ENCODE measurements at places on chromosomes 1 and 21.

- no peak for DNase-seq
Measured at GRCh38 chr21:38813143-38813542, 7.4 kb downstream of the ETS2 start.

DNA sequence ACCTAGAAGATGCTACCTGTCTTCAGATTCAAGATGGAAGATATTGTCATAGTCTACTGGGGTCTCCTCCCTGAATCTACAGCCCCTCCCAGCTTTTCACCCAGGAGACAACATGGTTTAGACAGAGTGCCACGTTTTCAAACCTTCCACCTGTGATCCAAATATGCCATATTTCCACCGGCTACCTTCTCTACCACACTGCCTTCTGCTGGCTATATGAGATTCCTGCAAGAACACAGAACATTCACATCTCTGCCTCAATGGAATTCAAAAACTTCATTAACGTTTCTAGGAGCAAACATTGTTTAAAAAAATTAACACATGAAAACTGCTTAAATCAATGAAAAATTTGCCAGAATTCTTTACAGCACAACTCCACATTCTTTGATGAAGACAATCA lies 12.9 kb upstream of the LELP1 start:
- no peak for DNase-seq

- DNase-seq: no peak
Measured at GRCh38 chr1:33971018-33971710, 107.3 kb downstream of the HMGB4 start.

GRCh38 chr1:170594066-170594626 lies 62.2 kb downstream of the GORAB start:
- peak; percentile 79 for DNase-seq

GRCh38 chr1:53125122-53125521 lies 17.3 kb downstream of the SLC1A7 start:
- DNase-seq: no peak

GRCh38 chr1:246526915-246527314 lies 19.8 kb upstream of the SMYD3 start:
- DNase-seq: no peak

DNA sequence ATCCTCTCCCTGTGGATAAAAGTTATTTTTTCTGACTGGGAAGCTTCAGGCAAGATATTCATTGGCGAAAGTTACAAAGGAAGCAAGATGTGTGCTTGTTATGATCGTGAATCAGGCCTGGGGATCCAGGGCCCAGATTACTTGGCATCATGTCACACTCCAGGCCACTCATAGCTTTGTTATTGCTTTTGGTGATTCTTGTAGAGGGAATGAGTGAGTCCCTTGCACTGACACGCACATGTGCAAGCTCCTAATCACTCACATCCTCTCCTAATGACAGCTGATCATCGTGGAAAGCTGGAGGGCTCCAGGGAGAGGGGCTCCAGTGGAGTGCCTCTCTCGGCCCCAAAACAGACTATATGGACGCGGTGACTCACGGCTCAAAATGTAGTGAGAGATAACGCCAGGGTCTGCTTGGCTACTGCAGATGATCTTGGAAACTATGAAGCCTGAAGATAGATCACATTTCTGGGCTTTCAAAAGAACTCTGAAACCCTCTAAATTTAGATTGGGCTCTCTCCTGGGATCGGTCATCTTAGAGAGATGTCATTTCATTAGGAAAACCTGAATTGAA lies 481.1 kb upstream of the USP24 start:
- no peak for DNase-seq

DNA sequence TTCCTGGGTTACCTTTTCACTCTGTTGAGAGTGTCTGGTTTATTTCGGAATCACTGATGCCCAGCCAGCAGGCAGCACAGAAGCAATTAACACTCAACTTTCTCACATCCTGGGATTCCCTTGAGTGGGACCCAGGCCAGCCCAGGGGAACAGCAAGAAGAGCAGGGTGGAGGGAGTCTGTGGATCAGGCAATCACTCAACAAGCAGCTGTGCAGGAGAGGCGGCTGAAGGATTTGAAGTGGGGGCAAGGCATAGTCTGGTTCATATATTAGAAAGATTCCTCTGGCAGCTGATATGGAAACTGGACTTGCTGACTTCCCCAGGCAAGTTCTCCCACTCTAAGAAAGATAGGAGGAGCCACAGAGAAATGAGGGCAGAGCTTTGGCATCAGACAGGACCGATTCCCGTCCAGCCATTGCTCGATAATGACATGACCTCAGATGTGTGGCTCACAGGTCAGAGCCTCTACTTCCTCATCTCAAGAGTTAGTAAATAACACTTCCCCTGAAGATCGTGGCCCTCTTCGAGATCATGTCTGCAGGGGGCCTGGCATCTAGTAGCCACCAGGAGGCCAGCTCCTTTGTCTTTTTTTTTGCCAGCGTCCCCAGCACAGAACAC lies 12.4 kb downstream of the EPHA8 start:
- no peak for DNase-seq

- DNase-seq: no peak
Measured at GRCh38 chr1:1297802-1298424, 9.8 kb downstream of the ACAP3 start.

DNA sequence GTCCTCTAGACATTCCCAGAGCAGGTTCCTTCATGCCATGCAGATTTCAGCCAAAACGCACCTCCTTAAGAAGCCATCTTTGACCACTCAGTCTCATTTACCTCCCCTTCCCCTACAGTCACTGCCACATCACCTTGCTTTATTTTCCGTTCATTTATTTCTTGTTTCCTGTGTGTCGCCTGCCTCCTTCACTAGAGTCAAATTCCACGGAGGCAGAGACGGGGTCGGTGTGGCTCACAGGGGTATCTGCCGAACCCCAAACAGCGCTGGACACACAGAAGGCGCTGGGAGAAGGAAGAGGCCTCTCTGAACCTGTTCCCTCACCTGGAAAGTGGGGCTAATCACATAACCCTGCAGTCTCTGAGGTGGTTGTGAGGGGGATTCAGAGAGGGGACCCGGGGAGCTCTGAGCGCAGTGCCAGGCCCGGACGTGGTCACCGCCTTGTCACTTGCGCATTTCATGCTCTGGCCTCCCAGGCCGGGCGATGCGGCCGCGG lies 23.6 kb upstream of the DMBX1 start:
- no peak for DNase-seq
